ENCODE measurements at places on chromosomes 6 and 20.

DNA sequence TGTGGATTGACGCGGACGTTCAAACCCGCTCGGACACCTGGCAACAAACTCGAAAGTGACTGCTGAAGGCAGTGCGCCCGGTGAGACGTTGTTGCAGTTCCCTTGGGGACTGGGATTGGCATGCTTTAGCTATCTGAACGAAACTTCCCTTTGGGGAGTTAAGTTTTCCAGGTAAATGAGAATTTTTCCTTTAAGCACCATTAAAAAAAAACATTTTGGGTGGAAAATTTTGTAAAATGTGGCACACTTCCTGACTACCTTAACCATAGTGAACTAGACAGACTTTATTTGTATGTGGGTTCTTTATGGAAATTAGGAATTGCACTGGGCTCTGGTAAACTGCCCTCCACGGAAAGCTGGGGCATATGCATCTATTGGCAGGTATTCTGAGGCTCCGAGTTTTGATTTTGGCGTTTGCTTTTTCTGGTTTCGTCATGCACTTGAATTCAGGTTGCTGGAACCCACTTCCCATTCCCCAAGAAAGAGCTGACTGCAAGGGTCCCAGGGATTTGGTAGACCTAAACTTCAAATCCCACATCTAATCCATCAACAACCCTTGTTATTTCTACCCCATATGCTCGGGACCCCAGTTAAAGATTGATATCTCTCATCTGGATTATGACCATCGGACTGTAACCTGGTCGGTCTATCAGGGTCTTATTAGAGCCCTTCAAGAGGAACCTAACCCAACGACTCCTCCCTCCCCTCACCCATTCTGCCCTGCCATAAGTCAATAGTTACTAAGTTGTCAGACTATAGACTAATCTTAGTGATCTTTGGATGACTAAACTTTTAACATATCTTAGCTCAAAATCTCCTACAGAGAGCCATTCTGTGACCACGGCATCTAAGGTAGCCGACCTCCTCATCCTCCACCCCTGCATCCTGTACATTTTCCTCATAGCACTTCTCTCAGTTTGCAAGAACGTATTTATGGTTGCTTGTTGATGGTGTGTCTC, 800 bp upstream of the DYNLT1 start:
- peak; percentile 67 for DNase-seq

- DNase-seq: peak; percentile 29
Measured at GRCh38 chr20:1362484-1362883, 30.4 kb downstream of the FKBP1A start.

DNA sequence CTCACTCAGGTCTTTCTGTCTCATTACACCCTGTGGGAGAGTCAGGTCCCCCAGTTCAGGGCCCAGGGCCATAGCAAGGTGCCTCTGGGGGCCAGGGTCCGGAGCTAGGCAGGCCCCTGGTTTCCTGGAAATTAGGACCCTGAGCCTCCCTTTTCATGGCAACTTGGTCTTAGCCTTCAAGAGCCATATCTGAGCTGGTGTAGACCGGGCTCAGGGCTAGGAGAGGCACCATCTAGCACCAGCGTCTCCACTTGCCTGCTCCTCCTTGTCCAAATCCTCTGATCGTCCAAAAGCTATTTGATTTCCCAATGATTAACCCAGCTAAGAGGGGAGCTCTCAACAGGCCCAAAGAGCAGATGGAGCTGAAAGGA, 5.6 kb downstream of the MDFI start:
- DNase-seq: no peak

DNA sequence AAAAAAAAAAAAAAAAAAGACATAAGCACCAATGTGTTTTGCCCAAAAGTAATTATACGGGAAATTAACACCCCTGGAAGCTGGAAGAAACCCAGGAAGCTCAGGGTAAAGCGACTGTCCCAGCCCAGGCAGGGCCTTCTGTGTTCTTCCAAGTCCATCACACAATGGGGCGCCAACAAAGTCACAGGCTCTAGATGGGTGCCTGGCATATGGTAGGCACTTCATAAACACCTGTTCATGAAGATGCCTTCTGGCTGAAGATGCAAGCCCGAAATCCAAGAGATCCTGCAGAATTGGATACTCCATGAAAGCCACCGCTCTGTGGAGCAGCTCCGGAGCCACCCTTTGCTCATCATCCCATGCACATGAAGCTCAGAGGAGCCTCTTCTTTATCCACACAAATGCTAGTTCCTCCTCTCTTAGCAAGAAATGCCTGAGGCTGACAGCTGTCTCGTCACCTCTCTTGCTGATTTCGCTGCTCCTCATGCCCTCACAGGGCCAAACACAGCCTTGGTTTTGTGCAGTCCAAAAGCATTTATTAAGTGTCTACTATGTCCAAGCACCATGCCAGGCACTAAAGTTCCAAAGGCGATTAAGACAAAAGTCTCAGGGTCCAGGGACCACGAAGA, 76.6 kb downstream of the TRERF1 start:
- no peak for DNase-seq

DNA sequence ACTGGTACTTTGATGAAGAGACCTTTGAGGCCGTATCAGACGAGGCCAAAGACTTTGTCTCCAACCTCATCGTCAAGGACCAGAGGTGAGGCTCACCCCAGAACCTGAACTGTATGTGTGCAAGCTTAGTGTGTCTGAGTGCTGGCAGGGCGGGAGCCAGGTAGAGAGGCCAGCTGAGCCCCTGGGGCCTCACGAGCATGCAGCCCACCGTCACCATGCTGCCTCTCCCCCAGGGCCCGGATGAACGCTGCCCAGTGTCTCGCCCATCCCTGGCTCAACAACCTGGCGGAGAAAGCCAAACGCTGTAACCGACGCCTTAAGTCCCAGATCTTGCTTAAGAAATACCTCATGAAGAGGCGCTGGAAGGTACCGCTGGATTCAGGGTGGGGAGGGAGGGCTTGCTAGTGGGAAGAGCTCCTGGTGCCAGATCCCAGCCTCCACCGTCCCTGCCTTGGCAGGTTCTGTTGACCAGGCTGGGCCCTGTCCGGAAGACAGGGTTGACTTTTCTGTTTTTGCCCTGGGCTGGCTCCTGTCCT, 12.7 kb downstream of the MYLK2 start:
- no peak for DNase-seq
